Activated naive CD4-positive, alpha-beta T cell (primary cell): ENCODE measurements at places on chromosomes 3 and 15.

DNA sequence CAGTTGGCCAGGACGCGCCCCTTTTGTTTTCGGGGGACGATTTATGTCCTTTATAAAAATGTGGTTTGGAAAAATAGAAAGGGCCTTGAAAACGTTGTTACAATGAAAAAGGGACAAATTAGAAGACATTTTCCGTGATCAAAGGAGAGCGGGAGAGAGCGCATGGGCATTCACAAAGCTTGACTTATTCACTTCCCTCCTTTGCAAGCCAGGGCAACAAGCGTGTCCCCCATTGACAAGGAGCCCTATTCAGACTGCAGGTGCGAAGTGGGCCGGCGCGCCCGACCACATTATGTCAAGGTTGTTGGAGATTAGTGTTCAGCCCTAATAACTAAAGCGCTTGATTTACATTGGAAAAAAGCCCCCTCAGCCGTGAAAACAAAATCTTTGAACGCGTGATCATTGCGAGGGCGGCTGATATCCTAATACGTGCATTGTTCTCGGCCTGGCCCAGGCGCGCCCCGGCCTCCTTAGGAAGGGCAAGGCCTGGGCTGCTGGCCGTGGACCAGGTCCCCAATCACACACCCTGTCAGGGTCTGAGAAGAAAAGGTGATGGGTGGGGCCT lies 25.9 kb downstream of the ZIC4 start:
- no peak for DNase-seq

DNA sequence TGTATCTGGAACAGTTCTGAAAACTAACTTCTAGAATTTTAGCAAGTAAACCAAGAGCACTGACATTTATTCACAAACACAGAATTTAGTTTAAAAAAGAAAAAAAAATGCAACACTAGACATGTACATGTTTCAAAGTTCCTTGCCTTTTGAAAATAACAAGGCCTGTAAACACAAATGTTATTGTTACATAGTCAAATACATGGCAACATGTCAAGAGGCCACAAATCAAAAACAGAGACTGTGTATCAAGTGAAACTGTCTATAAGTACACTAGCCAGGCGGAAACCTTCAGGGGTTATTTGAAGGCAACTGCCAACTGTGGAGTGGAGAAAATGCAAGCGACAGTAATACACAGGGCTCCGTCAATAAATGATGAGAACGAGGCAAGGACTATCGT lies 547.6 kb downstream of the FOXP1 start:
- DNase-seq, result no peak

- DNase-seq, result no peak
These were observed 11.8 kb upstream of the CDV3 start for GRCh38 chr3:133561679-133562078.

GRCh38 chr3:179995406-179995805 lies 41.3 kb downstream of the PEX5L start:
- DNase-seq, result no peak

GRCh38 chr3:122416966-122417365 lies 1.1 kb upstream of the WDR5B start:
- DNase-seq, result no peak

DNA sequence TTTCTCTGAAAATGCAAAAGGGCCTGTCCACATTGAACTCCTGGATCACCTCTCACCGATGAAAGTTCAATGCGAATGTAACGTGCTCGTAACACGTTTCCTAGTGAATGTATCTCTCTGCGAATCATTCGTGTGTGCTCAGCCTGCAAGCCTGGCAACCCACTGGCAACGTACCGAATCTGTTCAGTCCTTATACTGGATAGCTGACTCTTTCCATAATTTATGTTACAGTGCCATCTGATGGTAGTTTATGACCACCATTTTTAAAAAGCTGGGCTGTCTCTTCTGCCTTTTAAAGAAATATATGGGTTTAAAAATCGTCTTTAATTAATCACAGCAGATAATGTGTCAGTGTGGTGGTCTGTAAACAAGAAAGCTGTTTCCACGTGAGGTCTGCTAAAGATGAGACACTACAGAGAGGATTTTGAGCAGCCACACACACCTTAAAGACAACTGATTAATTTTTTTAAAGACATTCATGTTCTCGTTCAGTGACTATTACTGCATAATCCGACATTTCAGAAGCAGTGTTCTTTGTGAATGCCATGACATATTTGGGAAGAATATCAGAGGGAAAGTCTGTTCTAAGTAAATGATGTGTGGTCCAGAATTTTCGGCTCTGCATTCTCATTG lies 69.4 kb upstream of the FOXP1 start:
- no peak for DNase-seq

DNA sequence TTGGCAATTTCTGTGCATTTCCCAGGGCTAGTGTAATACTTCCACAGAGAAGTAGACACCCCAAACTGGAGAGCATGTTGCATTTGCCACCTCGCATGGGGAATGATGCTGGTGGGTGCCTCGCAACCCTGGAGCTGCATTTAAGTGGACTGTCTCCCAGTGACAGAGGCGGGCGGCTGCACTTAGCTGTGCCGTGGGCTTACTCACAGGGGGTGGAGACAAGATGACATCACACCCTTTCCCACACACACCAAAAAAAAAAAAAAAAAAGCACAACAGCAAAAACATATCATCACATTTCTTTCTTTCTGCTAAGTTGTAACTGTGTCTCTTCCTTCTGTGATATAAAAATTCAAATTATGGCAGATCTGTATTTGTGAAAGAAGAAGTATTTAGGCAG lies at the start of gene ABI3BP:
ABI3BP (minus strand) TSS at position 113 of the 400 bp plus-strand sequence; CDS start at position 76, 37 bp downstream.
- DNase-seq, result no peak

DNA sequence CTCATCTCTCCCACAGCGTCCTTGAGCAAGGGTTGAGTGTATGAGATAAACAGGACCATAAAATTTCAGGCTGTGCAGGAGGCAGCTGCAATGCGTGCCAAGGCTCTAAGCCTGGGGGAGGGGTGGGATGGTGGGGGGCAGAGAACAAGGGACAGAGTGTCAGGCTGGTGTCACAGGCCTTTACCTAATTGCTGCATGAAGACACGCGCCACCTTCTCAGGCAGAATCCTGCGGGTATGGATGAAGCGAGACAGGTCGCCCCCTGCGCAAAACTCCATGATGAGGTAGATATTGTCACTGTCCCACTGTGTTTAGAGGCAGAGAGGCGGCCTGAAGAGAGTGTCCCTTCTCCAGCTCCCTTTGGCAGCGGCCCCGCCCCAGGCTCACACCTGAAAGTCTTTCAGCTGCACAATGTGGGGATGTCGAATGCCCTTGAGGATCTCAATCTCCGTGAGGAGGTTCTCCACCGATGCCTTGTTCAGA lies 1.0 kb downstream of the ULK3 start:
- DNase-seq, result no peak
